Activated CD8-positive, alpha-beta memory T cell treated with anti-CD3 and anti-CD28 coated beads, Interleukin-2, amount 50 U/mL, for 4 hours (primary cell): ENCODE measurements at places on chromosomes 7 and 10.

DNA sequence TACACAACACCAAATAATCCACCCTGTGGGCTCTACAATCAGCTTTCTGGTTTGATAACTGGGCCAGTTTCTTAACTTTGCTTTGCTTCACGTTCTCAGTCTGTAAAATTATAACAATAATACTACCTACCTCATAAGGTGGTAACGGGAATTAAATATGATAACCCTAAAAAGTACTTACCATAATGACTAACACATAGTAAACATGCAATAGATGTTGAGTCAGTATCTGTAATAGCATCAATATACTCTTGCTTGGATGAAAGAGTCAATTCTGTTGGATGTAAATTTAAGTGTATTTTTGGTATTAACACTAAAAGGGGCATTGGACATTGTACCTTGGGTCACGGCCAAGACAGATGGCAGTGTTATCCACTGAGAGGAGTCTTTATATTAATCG, 160.5 kb downstream of the FOXP2 start:
- no peak for DNase-seq

DNA sequence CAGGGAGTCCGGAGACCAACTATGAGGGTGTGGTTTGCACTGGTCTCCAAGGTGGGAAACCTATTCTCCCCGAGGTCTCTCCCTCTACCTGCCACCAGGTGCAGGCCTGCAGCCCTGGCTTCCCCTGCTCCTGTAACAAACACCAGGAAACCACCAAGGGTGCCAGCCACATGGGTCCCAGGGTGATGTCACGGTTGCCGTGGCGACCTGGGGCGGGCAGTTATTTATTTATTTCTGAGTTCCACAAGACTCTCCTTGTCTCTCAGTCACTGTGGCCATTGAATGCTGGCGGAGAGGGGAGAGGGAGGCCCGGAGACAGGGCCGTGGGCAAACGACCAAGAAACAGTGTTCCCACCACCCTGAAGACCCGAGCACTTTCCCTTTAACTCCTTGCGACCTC, 27.0 kb downstream of the MMD2 start:
- DNase-seq, result no peak

- DNase-seq, result no peak
Observed at GRCh38 chr7:92366730-92367129, 80.6 kb upstream of the GATAD1 start.

GRCh38 chr7:36075561-36075960, 77.5 kb upstream of the EEPD1 start:
- no peak for DNase-seq

GRCh38 chr7:111855161-111855841, 293.0 kb upstream of the IMMP2L start:
- DNase-seq, result no peak

DNA sequence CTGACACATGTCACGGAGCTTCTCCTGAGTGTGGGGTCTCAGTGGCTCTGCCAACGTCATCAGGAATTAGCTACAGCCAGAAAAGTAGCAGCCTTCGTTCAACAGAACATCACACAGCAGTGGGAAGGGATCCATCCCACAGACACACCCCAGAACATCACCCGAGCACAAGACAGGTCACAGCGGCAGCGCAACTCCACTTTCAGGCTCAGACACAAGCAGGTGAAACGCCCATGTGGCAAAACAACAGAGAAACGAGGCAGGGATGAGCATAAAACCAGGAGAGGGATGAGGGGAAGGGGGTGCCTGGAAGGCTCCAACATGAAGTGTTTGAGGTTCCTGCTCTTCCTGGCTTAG, 44.8 kb downstream of the CAMK2B start:
- DNase-seq, result no peak

DNA sequence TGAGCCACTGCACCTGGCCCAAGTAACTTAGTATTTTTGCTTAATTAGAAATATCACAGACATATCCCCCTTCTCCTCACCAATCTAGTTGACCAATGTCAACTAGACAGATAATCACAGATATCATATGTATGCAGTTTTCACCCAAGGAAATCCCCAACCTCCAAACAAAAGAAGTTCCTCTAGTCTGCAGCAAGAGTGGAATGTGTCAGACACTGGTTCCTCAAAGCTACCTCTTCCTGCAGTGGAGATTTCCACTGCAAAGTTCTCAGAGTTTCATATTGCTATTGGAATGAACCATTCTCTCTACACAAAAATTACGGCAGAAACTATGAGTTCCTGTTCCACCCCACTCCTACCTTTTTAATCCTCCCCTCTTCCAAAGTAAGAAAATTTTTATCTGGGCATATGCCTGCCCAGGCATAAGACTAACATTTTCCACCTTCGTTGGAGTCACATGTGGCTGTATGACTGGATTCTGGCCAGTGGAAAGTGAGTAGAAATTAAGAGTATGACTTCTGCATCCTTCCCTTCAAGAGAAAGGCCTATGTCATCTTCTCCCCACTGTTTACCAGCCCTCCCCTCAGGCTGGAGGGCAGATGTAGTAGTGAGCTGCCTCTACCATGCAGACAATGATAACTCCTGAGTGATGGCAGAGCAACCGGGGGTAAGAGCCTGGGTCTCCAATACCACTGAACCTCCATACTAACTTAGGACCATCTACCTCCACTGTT, 103.0 kb downstream of the MYOF start:
- no peak for DNase-seq

- no peak for DNase-seq
Observed at GRCh38 chr7:123154231-123154860, 45.4 kb downstream of the SLC13A1 start.

GRCh38 chr7:47672271-47672791, 90.4 kb upstream of the TNS3 start:
- no peak for DNase-seq

DNA sequence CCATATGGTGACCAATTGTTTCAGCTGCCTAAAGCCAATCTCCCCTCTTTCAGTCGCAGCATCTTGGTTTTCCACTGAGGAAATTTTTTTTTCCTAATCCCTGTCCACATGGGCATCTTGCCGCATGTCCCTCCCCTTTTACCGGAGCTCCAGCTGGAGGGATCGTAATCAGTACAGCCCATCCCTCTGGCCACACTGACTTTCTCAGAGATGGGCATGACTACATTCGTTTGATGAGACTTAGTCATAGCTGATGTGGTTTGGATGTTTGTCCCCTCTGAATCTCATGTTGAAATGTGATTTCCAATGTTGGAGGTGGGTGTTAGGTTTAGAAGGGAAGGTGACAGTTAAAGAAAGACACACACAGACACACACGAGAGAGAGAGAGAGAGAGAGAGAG, 186.8 kb upstream of the CXCL12 start:
- no peak for DNase-seq

- no peak for DNase-seq
Observed at GRCh38 chr7:114760477-114760876, 161.4 kb upstream of the MDFIC start.

- no peak for DNase-seq
Observed at GRCh38 chr10:23441251-23441650, 2.4 kb downstream of the OTUD1 start.

GRCh38 chr10:127157089-127157488, 39.3 kb downstream of the INSYN2A start:
- no peak for DNase-seq

DNA sequence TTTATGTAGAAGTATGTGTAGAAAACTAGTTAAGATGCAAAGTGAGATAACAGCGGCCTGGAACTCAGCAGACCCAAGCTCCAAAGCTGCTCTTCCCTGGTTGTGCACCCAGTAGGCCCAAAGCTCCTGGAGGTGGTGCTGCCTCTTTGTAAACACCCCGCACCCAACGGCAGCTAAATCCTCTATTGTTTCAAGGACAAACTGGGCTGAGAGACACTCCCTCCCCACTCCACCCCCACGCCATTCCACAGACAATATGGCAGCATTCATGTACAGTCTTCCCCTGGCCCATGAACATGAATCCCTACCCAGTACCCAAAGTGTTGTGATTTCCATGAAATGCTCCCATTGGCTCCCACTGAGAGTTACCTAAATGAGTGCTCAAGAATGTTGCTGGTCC, 73.5 kb downstream of the VOPP1 start:
- no peak for DNase-seq

DNA sequence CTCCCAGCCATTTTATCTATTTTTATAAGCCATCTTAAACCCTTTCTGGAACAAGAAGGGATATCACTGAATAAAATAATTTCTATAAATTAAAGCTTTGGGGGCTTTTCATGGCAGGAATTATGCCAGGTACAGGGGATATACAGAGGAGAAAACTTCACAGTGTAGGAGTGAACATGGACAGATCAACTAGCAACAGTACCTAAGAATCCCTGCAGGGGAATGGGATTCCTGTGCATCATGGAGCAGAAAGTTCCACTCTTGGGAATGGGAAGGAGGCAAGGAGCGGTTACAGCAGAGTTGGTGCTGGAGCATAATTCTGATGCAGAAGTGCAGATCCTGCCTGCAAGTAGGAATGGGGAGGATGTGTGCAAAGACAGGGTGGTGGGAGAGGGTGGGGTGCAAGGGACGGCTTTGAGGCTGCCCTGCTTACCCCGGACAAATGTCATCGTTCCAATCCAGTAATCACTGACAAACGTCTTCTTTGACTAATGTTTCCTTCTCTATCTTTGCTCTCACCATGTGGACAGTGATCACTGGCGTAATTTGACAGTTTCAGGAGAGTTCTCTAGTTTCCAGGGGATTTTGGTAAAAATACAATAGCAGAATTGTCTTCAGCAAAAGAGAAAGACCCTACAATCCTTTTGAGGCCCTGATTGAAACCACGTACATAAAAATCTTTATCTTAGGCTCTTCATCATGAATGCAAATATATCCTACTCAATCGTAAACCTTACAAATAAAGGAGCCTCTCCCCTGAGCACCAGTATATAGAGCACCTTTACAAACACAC, 196.7 kb downstream of the HECW1 start:
- no peak for DNase-seq

- DNase-seq, result peak; percentile 79
Observed at GRCh38 chr10:43606323-43607198, at the start of gene ZNF485. TSS of gene ZNF485 (plus strand) at chr10:43606438. CDS start at chr10:43607051, 613 bp downstream.

- no peak for DNase-seq
Observed at GRCh38 chr7:15707570-15707969, 21.1 kb upstream of the MEOX2 start.

DNA sequence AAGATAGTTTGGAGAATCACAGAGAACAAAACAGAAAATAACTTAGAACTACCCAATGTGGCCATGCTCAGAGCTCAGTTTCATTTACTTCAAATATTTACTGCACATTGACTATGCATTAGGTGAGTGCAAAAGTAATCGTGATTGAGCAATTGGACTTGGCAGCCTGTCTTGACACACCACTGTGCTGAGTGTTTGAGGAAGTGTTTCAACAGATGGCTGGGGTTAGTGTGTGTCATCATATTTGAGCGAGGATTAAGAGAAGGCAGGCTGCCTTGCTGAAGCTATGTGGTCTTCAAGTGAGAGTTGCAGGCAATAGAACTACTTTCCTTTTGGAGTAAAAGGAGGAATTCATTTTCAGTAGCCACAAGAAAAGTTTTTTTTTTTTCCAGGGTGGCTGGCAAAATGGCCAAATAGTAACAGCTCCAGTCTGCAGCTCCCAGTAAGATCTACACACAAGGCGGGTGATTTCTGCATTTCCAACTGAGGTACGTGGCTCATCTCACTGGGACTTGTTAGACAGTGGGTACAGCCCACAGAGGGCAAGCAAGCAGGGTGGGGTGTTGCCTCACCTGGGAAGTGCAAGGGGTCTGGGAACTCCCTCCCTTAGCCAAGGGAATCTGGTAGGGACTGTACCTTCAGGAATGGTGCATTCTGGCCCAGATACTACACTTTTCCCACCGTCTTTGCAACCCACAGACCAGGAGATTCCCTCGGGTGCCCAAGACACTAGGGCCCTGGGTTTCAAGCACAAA, 37.6 kb downstream of the AKR1C4 start:
- DNase-seq, result no peak

DNA sequence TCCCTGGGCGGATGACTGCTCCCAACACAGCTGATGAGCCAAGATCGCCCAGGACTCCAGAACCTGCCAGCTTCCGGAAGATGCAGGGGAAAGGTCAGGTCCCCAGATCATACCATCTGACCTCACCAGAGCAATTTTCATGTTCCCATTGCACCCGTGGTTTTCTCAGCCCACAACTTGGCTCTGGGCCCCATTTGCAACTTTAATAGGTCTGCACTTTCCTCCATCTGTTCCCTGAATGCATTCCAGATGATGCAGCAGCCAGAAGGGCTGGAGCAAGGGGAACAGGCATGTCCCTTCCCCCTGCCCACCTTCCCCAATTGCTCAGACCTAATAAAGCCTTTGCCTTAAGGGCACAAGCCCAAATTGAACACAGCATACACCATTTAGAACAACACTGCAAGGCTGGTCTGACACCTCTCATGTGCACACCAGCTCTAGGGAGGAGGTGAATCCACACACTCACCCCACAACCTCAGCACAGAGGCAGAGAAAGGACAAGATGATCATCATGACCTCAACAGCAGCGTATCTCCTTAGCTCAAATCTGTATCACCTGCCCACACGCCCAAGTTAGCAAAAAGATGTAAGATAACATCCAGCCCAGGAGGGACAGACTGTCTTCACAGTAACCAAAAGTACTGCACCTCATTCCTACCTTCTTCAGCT, 87.5 kb downstream of the PLXNA4 start:
- no peak for DNase-seq

GRCh38 chr10:119166564-119166963, 1.1 kb upstream of the SFXN4 start:
- no peak for DNase-seq

- DNase-seq, result no peak
Observed at GRCh38 chr10:101094121-101094879, 32.5 kb downstream of the KAZALD1 start.

- DNase-seq, result no peak
Observed at GRCh38 chr10:103441206-103441605, 11.0 kb downstream of the CALHM2 start.

- DNase-seq, result no peak
Observed at GRCh38 chr10:68474021-68474420, 2.2 kb upstream of the DNA2 start.

- DNase-seq, result no peak
Observed at GRCh38 chr10:131079314-131079713, 232.2 kb downstream of the TCERG1L start.

- DNase-seq, result no peak
Observed at GRCh38 chr10:62707810-62708209, 96.7 kb upstream of the ADO start.

GRCh38 chr10:6056411-6057135, 5.6 kb downstream of the IL2RA start:
- DNase-seq, result no peak
